Activated T-cell treated with anti-CD3 and anti-CD28 coated beads for 24 hours (primary cell): ENCODE measurements at places on chromosomes 2 and 18.
A peak's percentile ranks its signal among the peaks of the same experiment; 100 is the strongest.

GRCh38 chr2:55923091-55923981 is at the start of gene EFEMP1:
Gene EFEMP1 (minus strand): TSS chr2:55923782. CDS start chr2:55922440, 1,342 bp downstream.
- no peak for DNase-seq

- no peak for DNase-seq
Observed at GRCh38 chr2:130837175-130837810, 579 bp downstream of the ARHGEF4 start.

GRCh38 chr2:61335187-61335586 is 135.7 kb downstream of the USP34 start:
- no peak for DNase-seq

- DNase-seq = no peak
Observed at GRCh38 chr2:55164534-55165480, 67.3 kb downstream of the CLHC1 start.

GRCh38 chr18:5558851-5559250 is 15.1 kb upstream of the EPB41L3 start:
- no peak for DNase-seq

- DNase-seq = no peak
Observed at GRCh38 chr18:23331091-23331920, 121.8 kb upstream of the RIOK3 start.

DNA sequence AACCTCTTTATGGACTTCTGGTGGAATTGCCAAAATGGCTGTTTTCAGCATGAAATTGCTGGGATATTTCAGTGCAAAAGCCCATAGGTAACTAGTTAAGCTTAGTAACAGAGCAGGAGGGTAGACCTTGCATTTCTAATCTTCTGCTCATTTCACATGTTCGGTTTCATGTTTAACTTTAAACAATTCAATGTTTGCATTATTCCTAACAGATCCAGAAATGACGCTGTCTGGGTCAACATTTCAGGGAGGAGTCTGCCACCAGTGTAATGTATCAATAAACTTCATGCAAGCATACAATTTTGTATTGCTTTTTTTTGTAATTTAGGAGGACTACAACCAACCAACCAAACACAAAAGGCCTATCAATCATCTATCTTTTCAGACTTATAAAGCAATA is 22.4 kb downstream of the CABYR start:
- DNase-seq = no peak

GRCh38 chr2:31075941-31076590 is 62.2 kb downstream of the GALNT14 start:
- no peak for DNase-seq

GRCh38 chr2:69449906-69450305 is 12.7 kb upstream of the NFU1 start:
- DNase-seq = no peak

DNA sequence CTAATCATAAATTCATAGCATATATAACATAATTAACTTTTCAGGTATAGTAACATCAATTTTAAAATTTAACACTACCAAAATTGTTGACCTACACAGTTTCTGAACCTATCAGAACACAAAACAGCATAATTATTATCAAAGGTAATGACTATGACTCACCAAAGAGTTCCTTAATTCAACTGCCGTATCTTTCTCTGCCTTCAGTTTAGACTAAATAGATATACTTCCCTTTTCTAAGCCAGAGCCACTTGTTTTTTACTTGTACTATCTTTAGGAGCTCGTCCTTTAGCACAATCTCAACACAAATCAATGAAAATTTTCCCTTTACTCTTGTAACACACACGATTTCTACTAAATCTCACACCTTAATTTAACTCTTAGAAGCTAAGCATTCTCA is 54.4 kb downstream of the CCDC88A start:
- DNase-seq = no peak

- no peak for DNase-seq
Observed at GRCh38 chr2:213551526-213551925, 267.3 kb downstream of the SPAG16 start.

- no peak for DNase-seq
Observed at GRCh38 chr2:25054720-25055119, 12.8 kb downstream of the EFR3B start.

- peak; percentile 48 for DNase-seq
Observed at GRCh38 chr2:96267159-96267971, 1.3 kb downstream of the CIAO1 start.

- DNase-seq = no peak
Observed at GRCh38 chr2:58293056-58293455, 51.9 kb upstream of the FANCL start.

DNA sequence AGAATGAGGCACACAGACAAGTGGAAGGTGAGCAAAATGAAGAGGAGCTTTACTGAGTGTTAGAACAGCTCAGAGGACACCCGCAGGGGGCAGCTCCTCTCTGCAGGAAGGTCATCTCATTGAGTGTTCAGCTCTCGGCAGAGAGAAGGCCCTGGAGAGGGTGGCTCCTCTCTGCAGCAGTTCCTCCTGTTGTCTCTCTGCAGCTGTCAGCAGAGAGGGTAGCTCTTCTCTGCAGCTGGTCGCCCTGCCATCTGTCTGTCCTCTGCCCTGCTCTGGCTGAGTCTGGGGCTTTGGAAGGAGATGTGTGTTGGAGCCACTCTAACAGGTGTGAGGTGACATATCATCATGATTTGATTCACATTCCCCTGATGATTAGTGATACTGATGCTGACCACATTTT is 6.8 kb upstream of the SNTG2 start:
- no peak for DNase-seq

GRCh38 chr2:85787282-85787980 is 33.6 kb downstream of the ATOH8 start:
- DNase-seq = no peak

DNA sequence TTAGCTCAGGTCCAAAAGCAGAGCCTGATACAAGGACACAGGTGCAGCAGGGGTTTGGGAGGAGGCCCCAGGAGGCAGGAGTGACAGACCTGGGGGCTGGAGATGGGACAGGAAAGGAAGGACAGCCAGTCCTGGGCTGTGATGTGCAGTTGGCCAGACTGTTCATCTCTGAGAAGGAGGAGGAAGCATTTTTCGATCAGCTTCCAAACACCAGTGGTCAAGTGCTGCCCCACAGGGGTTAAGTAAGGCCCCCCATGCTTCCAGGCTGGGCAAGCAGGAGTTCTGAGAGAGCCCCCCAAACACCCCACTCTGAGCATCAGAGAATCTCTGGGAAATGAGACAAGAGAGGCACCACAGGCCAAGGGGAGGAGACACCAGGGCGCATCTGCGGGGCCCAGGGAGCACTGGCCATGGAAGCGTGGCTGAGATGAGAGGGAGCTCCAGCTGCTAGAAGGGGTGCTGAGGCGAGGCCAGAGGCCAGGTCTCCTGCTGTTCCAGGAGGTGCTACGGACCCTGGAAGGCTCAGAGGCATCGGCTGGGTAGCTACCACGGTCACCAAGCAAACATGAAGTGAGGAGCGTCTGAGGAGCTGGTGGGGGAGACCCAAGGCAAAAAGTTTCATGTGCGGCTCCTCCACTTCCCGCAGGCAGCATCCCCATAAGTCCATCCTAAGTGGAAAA is 5.6 kb upstream of the HDAC4 start:
- no peak for DNase-seq
